ENCODE measurements at places on chromosomes 6 and 20.

DNA sequence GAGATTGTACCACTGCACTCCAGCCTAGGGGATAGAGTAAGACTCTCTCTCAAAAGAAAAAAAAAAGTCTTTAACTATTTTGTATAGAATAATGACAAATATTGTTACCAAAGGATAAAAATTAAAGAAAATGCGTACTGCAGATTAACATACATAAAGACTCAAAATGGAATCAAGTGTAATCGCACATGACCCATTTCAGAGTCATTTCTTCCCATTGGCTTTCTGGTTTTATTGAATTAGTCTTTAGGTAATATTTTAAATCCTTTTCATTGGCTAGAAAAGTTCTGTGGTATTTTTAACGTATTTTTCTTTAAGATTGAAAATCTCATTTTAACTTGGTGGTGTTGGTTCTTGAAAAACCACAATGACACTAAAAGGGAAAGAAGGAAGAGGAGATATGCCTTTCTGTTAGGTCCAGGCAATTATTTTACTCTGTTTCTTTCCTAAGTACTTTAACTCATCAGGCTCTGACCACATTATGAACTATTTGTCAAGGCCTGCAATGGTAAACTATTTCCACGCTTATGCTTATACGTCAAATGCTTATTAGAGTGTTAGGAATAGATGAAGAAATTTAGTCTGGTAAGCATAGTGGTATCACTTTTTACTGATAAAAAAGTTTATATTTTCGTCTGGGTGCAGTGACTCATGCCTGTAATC, 52.3 kb downstream of the PLEKHG1 start:
- no peak for DNase-seq

GRCh38 chr20:1702855-1703254, 45.3 kb upstream of the SIRPG start:
- no peak for DNase-seq

GRCh38 chr20:34585019-34585418, 26.5 kb downstream of the MAP1LC3A start:
- no peak for DNase-seq

- DNase-seq, result no peak
Observed at GRCh38 chr6:101543796-101544195, 150.3 kb downstream of the GRIK2 start.

DNA sequence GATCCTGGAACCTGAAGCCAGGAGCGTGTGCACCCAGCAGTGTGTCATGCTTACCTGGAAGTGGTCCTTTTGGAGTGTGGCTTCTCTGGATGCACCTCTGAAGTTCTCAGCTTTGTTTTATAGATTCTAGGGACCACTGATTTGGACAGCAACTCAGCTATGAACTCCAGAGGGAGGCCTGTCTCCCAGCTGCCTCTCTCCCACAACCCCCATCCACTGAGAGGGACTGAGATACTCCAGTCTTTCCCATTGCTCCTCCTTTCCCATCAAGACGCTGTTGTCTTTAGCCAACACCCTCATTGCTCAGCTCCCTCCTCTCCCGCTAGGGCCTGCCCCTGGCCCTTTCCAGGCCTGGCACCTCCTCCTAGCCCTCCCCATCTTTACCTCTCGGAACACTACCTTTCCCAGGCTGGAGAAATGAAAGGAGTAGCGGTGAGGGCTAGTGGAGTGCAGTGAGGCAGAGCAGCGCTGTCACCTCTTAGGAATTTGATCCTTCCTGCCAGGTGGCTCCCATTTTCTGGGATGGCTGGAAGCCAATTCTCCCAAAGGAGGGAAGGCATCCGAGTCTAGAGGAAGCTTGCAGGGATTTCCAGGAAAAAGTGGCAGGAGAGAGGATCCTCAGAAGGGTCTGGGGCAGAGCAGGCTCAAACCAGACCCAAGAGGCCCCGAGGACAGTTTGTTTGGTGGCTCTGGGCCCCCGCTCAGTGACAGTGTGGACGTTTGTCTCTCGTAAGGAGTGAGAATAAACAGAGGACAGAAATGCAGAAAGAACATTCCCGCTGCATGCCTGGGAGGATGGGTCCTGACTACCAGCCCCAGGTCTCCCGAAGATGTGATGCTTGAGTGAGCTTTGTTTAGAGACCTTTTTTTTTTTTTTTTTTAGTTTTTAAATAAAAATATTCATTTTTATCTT, at the start of gene LRRN4:
Gene LRRN4, minus strand, starts transcription at position 285 of the 913 bp plus-strand sequence. CDS start 1,261 bp downstream, outside the sequence.
- no peak for DNase-seq

- no peak for DNase-seq
Observed at GRCh38 chr6:31053873-31054272, 43.6 kb downstream of the MUC22 start.
